Smooth muscle cell of trachea (primary cell): ENCODE measurements at places on chromosomes 1 and 21. TPM values are rescaled to one million over a fixed set of nuclear protein-coding genes. Genes with fewer than 3 reads are reported as not detected.

Gene ZBTB8B
- total RNA-seq = not detected in 2 replicates

Gene AIRE
- total RNA-seq = under 0.01 TPM in 1 of 2 replicates, not detected in the other

Gene RNU1-1
- under 0.01 TPM in 2 replicates for total RNA-seq

Gene CCDC27
- total RNA-seq = not detected in 2 replicates

Gene APCS
- not detected in 2 replicates for total RNA-seq

Gene RAVER2
- 4.6 and 8.1 TPM in 2 replicates for total RNA-seq

Gene ZNF124
- total RNA-seq = 29.5 and 37.7 TPM in 2 replicates

Gene MAEL
- not detected in 2 replicates for total RNA-seq

Gene RUNX3
- total RNA-seq = 0.17 TPM in 1 of 2 replicates, not detected in the other

Gene HTR1D
- total RNA-seq = not detected in 2 replicates

Gene PANK4
- 15.6 and 23.3 TPM in 2 replicates for total RNA-seq

Gene CCT8
- 193 and 266 TPM in 2 replicates for total RNA-seq

Gene GJC2
- total RNA-seq = 14.4 and 14.8 TPM in 2 replicates

Gene TBX15
- under 0.01 TPM in 1 of 2 replicates, not detected in the other for total RNA-seq

Gene RPTN
- total RNA-seq = not detected in 2 replicates

Gene CGN
- not detected in 2 replicates for total RNA-seq

Gene POU3F1
- under 0.01 and 0.17 TPM in 2 replicates for total RNA-seq

Gene CFHR2
- total RNA-seq = not detected in 2 replicates

Gene SYTL1
- total RNA-seq = 0.15 and 0.17 TPM in 2 replicates

Gene KRTAP7-1
- not detected in 2 replicates for total RNA-seq

Gene CDA
- total RNA-seq = 1.2 and 1.3 TPM in 2 replicates
